ENCODE measurements at places on chromosomes 6 and 20.
A peak's percentile ranks its signal among the peaks of the same experiment; 100 is the strongest.

- DNase-seq, result no peak
These were observed 180.5 kb downstream of the ADAT2 start for GRCh38 chr6:143270026-143270425.

- no peak for DNase-seq
These were observed 19.2 kb upstream of the SNX14 start for GRCh38 chr6:85612690-85613474.

DNA sequence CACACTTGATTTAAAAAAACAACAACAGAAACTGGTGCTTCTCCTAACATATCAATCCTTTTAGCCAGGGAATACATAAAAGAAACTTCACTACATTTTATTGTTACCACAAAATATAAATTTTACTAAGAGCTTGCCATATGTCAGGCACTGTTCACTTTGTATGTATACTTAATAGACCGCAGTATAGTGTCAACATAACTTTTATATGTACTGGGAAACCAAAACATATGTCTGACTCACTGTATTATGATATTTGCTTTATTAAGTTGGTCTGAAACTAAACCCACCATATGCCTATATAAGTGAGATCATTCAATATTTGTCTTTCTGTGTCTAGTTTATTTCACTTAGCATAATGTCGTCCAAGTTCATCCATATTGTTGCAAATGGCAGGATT lies 108.4 kb downstream of the KLHL32 start:
- DNase-seq, result no peak

DNA sequence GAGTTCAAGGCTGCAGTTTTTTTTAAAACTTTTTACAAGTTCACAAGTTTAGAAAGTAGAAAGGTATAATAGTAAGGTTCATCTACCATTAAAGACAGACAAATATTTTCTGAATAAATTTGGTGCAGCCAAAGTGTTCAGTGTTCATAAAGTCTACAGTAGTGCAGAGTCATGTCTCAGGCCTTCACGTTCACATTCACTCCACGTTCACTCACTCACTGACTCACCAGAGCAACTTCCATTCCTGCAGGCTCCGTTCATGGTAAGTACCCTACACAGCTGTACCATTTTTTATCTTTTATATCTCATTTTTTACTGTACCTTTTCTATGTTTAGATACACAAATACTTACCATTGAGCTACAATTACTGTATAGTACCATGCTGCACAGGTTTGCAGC lies 67.6 kb downstream of the B4GALT5 start:
- DNase-seq, result no peak

GRCh38 chr20:64108731-64109681 lies 1.6 kb upstream of the NPBWR2 start:
- DNase-seq, result no peak

- DNase-seq, result no peak
These were observed 129.3 kb upstream of the SASH1 start for GRCh38 chr6:148213366-148213765.

DNA sequence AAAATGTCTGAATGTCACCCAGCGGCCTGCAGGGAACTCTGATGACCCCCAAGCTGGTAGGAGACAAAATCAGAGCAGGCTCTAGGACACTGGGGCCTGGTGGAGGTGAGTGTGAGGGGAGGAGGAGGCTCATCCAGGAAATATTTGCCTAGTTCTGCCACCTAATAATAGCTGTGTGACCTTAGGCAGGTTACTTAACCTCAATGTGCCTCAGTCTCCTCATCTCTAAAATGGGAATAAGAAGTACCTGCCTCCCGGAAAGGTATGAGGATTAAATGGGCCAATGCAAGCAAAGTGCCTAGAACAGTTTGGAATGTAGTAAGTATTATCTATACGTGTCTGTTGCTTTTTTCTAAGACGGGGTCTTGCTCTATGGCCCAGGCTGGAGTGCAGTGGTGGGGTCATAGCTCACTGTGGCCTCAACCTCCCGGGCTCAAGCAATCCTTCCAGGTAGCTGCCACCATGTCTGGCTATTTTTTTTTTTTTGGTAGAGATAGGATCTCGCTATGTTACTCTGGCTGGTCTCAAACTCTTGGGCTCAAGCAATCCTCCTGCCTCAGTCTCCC lies 60.4 kb downstream of the RAB44 start:
- DNase-seq, result no peak

- DNase-seq, result no peak
These were observed 581.0 kb upstream of the MAP3K7 start for GRCh38 chr6:91167846-91168245.

DNA sequence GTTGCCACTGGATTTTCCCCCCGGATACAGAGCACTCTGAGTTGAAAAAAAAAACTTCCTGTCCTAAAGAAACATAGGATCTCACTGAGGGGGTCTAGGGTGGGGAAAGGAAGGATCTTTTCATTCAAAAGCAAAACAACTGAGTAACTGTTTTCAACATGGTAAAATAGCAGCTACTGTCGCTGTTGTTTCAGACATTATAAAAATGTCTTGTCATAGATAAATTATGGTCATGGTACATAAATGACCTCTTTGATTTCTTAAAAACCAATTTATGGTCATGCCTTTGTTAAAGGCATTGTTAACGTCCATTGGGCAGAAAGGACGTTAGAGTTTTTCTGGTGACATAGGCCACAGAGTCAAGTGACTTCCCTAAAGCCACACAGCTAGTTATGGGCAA lies 180.4 kb upstream of the DTNBP1 start:
- DNase-seq, result no peak

- no peak for DNase-seq
These were observed 16.7 kb downstream of the KCTD20 start for GRCh38 chr6:36459501-36459900.

DNA sequence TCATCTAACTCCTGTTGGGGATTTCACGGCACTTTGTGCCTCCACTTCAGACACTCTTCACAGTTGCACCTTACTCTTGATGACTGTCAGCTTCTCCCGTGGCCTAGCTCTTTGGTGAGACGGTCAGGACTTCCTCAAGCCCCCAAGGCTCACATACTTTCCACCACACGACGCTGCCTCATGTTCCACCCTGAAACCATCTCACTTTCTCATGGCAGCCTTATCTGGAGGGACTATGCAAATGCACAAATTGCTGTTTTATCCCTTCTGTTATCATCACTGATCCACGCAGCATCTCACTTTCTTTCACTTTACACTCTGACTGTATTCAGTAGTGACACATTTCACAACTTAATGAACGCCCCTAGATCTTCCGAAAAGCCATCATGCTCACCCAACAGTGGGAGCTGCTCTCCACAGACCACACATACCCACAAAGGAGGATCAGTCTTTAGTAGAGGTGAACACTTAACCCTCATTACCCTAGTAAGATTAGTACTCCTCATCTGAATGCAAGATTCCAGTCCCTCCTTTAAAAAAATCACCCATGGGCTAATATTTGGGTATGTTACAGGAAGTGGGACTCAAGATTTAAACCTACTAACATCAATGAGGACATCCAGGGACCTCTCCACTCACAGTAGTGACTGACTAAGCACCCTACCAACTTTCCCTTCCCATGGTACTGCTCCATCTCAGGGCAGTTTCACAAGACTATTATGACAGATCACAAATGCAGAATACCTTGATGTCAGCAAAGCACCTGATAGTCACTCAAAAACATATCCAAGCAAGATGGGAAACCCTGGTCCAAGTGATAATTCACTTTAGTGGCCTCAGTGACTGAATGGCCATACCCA lies 35.4 kb downstream of the FYN start:
- peak; percentile 29 for DNase-seq

DNA sequence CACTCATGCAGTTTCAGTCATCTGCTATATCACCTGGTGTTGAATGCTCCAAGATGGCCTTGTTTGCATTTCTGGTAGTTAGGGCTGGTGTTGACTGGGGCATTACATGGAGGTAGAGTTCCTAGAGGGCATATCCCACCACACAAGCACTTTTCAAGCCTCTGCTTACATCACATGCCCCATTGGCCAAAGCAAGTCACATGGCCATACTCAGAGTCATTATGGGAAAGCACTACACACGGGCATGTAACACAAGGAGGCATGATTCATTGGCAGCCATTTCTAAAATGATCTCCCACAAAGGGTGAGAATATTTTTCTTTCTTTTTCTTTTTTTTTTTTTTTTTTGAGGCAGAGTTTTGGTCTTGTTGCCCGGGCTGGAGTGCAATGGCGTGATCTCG lies 73.2 kb downstream of the TRMT6 start:
- no peak for DNase-seq

DNA sequence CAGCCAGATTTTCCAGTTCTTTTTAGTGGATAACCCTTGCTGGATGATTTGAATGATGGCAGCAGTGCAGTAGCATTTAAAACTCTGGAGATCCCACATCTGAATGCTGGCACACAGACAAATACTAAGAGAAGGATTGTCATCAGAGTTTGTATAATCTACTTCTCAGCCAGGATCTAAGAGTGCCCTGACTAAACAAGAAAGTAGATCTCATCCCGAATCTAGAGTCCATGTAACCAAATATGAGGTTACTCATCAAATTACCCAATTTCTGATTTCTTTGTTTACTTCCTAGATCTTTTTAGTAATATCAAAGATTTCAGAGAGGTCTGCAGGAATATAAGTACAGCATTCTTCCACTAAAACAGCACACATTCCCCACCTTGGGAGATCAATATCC lies 7.8 kb downstream of the TMC2 start:
- no peak for DNase-seq

DNA sequence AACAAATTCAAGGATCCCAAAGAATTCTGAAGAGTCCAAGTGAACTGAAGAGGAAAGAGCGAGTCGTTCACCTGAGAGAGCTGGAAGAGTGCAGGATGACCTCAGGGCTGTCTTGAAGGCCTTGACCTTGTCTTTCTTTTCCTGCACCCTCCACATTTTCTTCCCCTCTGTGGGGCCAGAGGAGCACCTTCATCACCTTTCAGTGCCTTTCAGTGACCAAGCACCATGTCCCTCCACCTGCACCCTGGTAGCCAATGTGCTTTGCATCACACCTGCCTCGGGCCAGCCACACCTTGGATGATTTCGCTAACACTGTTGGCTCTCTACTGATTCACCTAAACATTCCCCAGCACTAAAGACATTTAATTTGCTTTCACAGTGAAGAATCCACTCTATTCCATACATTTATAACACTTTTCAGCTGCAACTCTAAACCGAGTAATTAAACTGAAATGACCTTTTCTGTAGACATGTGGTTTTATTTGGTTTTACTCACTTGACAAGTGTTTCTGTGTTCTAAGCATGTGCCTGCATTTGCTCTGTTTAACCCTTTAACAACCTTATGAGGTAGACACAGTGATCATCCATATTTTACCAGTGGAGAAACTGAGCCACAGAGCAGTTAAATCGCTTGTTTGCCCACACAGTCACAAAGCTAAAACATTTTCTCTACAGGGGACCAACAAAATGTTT lies 121.3 kb upstream of the CST7 start:
- no peak for DNase-seq

DNA sequence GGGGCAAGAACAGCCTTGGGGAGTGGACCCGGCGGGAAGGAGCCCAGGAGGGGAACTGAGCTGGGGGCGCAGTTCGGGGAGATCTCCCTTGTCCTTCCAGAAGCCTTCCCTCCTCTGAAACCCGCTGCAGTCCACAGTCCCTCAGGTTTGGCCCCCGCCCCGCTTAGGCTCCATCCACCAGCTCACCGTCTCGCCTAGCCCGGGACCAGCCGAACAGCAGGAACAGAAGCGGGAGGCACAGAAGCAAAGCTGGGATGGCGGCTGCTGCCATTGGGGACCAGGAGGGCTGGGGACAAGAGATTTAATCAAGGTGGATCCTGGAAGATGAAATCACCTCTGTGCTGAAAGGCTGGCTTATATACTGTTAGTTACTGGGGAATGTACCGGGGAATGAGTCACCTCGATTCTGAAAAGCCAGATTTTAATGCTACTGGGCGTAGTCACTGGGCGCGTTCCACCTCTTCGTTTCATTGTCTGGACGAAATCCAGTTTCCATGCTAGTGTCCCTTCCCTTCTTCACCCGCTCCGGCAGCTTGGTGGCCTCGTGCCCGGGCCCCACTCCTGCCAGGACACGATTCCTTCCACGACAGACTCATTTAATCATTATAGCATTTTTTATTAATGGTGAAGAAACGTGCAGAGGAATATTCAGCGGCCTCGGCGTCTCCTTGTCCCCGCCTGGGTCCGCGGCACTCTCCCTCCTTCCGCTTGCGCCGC lies at the start of gene RAET1L:
RAET1L (minus strand) TSS at position 332 of the 717 bp plus-strand sequence; CDS start at position 271, 61 bp downstream.
- DNase-seq, result no peak

DNA sequence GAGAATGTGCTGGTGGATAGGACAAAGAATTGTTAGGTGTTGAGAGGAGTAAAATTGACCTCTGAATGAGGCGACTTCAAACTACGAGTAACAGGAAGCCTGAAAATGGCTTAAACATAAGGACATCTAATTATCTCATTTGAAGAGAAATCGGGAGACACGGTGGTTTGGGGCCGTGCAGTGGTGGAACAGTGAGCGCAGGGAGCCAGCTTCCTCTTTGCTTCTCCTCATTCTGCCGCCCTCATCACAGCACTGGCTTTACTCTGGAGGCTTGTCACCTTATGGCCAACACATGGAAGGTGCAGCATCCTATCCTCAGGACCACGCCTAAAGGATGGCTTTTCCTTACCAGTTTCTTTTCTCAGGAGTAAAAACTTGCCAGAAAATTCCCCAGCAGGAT lies 114.3 kb downstream of the B3GAT2 start:
- DNase-seq, result no peak

- DNase-seq, result no peak
These were observed 26.3 kb upstream of the EPM2A start for GRCh38 chr6:145761584-145761983.

Measured in stimulated activated CD8-positive, alpha-beta memory T cell treated with anti-CD3 and anti-CD28 coated beads, Interleukin-15, amount 100 ng/mL, for 4 hours (primary cell).